ENCODE measurements at places on chromosomes 6 and 20.

GRCh38 chr6:12222405-12223366 lies 67.5 kb upstream of the EDN1 start:
- DNase-seq, result no peak

- DNase-seq, result no peak
Measured at GRCh38 chr20:44198872-44199271, 11.7 kb downstream of the OSER1 start.

DNA sequence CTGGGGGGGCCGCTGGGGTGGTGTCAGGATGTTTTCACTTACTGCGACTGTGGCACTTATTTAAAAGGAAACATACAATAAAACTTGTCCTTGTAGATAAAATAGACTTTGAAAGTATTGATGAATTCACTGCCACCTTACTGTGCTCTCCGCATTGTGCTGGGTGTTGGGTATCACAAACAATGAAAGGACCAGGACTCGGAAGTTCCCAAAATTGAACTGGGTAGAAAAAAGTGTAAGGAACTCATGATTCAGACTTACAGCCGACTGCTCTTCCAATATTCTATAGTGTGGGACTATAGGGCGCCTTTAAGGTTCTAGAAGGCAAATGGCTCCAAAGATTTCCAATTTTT lies 32.1 kb upstream of the ID4 start:
- no peak for DNase-seq

GRCh38 chr6:118677193-118677592 lies 25.8 kb upstream of the CEP85L start:
- no peak for DNase-seq

- DNase-seq, result no peak
Measured at GRCh38 chr20:64138276-64138815, 25.9 kb upstream of the MYT1 start.

DNA sequence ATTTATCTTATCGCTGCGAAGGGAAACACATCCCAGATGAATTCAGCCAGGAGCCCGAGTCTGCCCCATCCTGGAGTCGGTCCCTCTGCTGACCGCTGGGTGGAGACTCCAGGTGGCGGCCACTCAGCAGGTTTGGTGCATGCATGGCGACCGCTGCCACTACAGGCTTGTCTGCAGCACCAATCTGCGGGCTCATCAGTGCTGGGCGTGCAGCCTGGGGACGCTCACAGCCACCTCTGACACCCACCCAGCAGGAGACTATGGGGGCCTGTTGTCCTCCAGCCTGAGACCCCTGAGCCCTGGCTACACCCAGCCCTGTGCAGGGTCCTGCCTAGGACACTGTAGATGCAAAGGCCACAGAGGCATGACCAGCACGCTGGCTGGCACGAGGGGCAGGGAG lies 40.5 kb upstream of the GATA5 start:
- no peak for DNase-seq

DNA sequence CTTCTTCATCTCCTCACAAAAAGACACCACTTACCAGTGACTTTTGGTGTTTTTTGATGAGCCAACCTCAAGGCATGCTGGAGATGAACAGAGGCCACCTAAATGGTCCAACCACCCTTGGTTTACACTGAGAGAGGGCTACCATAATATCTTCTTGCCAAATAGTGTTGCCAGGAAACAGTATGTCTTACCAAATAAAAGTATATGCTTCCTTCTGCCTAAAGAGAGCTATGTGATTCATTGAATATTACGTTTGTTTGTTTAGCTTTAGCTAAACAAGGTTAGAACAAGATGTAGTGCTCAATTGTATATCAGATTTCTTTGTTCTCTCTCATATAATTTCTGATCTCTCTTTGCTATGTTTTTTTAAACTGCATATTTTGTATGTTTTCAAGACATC lies 40.6 kb upstream of the BMP6 start:
- DNase-seq, result no peak

- no peak for DNase-seq
Measured at GRCh38 chr20:51560550-51561307, 18.2 kb upstream of the NFATC2 start.

GRCh38 chr20:18986895-18987580 lies 173.5 kb downstream of the SCP2D1 start:
- no peak for DNase-seq

GRCh38 chr6:127880429-127880828 lies 20.4 kb downstream of the THEMIS start:
- DNase-seq, result no peak

GRCh38 chr20:10591946-10592521 lies 81.8 kb downstream of the JAG1 start:
- DNase-seq, result no peak

- no peak for DNase-seq
Measured at GRCh38 chr6:83824831-83825230, 28.3 kb upstream of the RIPPLY2 start.

GRCh38 chr6:119586250-119586882 lies 236.8 kb upstream of the MAN1A1 start:
- no peak for DNase-seq

- DNase-seq, result no peak
Measured at GRCh38 chr6:159961528-159961927, 7.4 kb upstream of the IGF2R start.

GRCh38 chr6:73349311-73349710 lies 4.8 kb downstream of the DPPA5 start:
- no peak for DNase-seq

GRCh38 chr20:19453410-19453809 lies 241.0 kb downstream of the SLC24A3 start:
- no peak for DNase-seq

GRCh38 chr20:48012401-48012974 lies 227.2 kb upstream of the SULF2 start:
- DNase-seq, result no peak

GRCh38 chr6:52647199-52647598 lies 23.7 kb upstream of the TMEM14A start:
- DNase-seq, result no peak

GRCh38 chr6:97437087-97437486 lies 154.1 kb upstream of the MMS22L start:
- no peak for DNase-seq

- no peak for DNase-seq
Measured at GRCh38 chr6:10144772-10145171, 270.1 kb downstream of the TFAP2A start.

- DNase-seq, result no peak
Measured at GRCh38 chr20:41255655-41256054, 61.9 kb downstream of the ZHX3 start.

GRCh38 chr6:156917213-156917612 lies 140.0 kb downstream of the ARID1B start:
- no peak for DNase-seq

- DNase-seq, result no peak
Measured at GRCh38 chr6:121305957-121306607, 28.2 kb downstream of the TBC1D32 start.

DNA sequence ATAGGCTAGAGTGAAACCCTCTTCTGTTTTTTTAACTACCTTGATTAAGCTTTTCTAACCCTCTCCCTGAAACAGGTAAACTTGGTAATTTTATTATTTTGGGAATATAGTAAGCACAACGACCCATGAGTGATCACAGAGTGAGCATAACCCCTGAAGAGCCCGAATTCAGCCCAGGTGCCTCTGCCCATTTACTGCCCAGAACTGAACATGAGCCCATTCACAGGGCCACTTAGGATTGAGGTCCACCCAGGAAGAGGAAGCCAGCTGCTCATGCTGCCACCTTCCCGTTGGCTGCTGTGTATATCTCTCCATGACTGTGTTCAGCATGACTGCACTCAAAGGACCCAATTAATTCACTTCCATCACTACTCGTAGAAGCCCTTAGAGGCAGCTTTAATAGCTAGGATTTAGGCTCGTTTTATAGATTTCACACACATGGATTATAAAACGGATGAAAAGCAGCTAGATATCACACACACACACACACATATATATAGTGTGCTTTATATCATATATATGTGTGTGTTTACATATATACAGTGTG lies 8.3 kb upstream of the PDE10A start:
- no peak for DNase-seq

GRCh38 chr6:143127941-143128680 lies 67.4 kb downstream of the AIG1 start:
- DNase-seq, result no peak

- no peak for DNase-seq
Measured at GRCh38 chr6:38406096-38406495, 233.6 kb downstream of the BTBD9 start.

GRCh38 chr20:35005463-35005961 lies 49.8 kb downstream of the MYH7B start:
- DNase-seq, result no peak

- DNase-seq, result no peak
Measured at GRCh38 chr20:47859278-47859677, 74.0 kb upstream of the SULF2 start.

- no peak for DNase-seq
Measured at GRCh38 chr20:10853731-10854130, 179.9 kb upstream of the JAG1 start.

- no peak for DNase-seq
Measured at GRCh38 chr6:9039258-9039657, 603.9 kb upstream of the SLC35B3 start.

- no peak for DNase-seq
Measured at GRCh38 chr20:56575157-56575556, 42.1 kb downstream of the FAM209B start.

DNA sequence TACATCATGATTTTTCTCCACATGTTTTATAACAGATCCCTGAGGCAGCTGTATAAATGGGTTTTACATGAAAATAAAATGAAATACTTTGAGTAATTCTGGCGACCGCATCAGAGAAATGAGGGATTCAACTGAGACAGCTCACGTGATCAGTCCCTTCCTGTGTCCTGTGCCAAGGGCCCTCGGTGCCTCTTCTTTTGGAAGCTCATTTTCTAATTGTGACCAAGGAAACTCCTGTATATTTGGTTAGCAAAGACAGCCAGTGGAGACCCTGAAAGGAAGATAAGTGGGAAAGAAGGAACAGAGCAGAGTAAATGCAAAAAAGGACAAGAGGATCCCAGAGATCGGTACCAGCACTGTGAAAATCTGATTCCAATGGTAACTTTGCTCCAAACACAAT lies 129.9 kb downstream of the FYN start:
- no peak for DNase-seq

DNA sequence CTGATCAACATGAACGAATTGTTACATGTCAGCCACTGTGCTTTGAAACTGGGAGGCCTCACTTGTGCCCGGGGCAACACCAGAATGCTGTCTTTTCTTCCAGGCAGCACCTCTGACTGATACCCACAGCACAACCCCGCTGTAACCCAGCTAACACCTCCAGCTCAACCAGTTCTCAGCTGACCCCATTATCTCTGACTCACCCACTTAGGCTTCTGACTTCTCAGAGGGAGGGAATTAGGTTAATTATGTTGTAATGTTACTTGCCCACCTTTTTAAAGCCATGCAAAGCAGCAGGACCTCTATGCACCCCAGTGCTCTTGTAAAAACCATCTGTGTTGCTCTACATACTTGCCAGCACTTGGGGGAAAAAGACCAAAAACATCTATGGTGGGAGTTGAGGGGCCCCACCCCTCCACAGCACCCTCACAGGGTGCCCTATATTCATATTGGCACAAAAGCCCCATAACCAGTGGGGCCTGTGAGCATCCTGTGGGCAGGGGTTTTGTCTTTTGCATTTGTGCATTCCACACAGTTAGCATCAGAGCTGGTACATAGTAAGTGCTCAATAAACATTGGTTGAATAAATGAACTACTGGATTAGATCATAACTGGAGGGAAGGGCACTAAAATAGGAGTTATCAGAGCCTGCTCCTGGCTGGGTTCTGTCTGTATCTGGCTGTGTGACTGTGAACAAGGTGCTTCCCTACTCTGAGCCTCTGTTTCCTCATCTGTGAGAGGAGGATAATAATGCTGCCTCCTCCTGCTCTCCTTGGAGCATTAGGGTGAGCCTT lies 22.3 kb downstream of the BNIP5 start:
- DNase-seq, result no peak

DNA sequence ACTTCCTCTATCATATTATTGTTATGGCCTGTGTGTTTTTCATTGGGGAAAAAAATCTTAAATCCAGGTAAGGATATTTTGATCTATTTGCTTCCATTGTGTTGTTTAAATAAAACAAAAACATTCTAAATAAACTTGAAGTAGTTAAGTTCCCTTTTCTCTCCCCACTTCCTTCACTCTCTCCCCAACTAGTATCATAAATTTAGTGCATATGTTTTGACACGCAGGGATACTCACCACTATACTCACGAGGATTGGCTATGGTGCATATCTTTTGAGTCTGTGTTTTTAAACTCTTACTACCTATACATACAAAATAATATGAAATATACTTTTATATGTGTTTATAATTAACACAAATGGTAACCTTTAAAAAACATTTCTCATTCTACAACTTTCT lies 5.2 kb downstream of the TTLL9 start:
- DNase-seq, result no peak

DNA sequence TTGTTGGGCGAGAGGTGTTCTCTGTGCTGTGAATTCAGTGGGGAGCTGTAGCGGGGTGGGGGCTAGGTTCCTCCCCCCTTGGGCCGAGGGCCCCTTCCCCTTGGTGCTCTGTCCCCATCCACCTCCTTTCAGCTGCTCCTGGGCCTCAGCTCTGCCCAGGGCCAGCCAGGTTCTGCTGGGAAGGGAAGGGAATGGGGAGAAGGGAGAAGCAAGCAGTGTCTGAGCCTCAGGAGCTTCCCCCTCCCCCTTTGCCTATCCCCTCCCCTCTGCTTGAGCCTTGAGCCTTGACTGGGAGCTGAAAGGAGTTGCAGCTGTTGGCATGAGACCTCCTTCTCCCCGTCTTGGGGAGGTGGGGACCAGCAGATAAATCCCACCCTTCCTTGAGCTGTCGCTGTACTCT lies 576 bp upstream of the RRP36 start:
- DNase-seq, result no peak

- no peak for DNase-seq
Measured at GRCh38 chr6:142531727-142532126, 229.9 kb downstream of the ADGRG6 start.

- no peak for DNase-seq
Measured at GRCh38 chr6:13164291-13164690, 164.0 kb downstream of the TBC1D7 start.

DNA sequence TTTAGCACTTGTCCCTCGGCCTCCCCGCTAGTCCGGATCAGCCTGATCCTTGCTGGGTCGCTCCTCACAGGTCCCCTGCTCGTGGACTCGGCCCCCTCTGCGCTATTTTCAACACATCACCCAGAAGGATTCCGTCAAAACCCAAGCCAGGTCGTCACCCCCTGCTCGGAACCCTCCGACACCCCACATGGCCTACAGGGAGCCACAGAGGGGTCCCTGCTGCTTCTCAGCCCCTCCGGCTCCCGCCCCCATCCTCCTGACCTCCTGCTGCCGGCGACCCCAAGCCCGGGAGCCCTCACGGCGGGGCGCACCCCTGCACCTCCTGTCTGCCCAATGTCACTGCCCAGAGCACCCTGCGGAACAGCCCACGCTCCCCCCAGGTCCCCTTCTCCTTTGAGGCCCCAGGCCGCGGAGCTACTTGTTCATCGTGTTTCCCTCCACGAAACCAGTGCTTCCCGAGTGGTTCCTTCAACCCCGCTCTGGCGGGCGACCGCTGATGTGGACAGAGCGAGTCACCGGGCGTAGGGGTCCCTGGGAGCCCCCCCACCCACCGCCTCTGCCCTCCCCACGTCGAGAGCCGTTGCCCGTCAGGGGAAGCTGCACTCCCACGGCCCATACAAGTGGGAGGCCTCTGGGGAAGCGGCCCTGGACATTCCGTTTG lies 638 bp upstream of the MYL9 start:
- no peak for DNase-seq

- no peak for DNase-seq
Measured at GRCh38 chr20:64212755-64213154, 42.8 kb upstream of the PCMTD2 start.
